ENCODE measurements at places on chromosomes 1 and 21.
A peak's percentile ranks its signal among the peaks of the same experiment; 100 is the strongest.

- DNase-seq, result no peak
These were observed 9.0 kb upstream of the RHBG start for GRCh38 chr1:156359973-156360372.

DNA sequence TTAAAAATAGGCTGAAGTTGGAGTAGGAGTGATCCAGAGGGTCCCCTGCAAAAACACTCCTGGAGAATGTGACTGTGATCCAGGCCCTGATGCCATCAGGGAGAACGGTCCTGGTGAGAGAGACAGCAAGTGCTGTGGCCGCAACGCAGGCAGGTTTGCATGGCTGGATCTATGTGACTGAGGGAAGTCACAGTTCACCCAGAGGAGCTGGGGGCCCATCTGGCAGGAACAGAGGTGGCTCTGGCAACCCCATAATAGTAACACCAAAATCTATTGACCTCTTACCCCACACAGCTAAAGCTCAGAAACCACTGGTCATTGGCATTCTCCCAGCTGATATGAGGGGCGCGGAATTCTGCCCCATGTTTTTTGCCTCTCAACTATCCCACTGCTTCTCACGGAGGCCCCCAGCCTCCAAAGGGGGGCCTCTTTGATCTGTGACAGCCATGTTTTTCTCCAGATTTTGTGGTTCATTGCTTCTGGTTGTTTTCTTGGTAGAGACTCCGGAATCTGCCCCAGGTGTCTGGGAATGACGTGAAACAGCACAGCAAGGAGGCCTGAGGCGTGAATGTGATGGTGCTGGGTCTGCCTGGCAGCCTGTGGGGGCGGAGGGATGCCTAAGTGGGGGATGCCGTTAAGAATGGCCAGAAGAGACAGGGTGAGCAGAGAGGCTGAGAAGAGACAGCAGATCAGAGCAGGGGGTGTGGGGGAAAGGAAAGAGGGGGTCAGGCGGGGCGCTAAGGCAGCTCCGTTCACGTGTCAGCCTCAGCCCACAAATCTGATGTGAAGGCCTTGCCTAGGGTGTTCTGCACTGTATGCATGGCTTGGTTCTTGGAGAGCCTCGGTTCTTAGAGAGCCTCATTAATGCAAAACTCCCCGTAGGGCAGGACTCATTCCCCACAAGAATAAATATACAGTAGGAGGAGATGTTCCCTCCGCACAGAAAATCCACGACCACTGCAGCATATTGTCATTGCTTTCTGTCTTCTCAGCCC, 23.5 kb downstream of the CASP9 start:
- DNase-seq, result no peak

DNA sequence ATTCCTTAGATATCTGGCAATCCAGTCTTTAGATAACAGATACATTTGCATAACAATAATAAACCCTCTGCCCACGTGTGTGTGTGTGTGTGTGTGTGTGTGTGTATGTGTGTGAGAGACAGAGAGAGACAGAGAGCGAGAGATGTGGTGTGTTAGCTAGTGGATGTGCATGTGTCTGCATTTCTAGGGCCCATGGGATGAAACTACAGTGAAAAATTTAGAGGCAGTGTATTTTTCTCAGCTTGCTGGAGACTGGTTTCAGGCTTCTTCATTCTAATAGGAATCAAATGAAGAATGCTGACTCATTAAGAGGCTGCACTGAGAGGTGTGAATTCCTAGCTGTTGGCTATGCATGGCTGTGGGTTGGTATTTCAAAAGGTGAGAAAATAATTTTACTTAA, 303.2 kb downstream of the LMX1A start:
- no peak for DNase-seq

GRCh38 chr21:28639737-28640136, 352.9 kb downstream of the LTN1 start:
- DNase-seq, result no peak

GRCh38 chr1:172414331-172414730, 6.2 kb upstream of the C1orf105 start:
- DNase-seq, result no peak

- peak; percentile 40 for DNase-seq
These were observed 4.1 kb downstream of the PTPRU start for GRCh38 chr1:29240400-29240837.

GRCh38 chr1:62198069-62198780, 3.6 kb downstream of the L1TD1 start:
- DNase-seq, result no peak

GRCh38 chr1:175277783-175278733, 85.5 kb upstream of the KIAA0040 start:
- DNase-seq, result peak; percentile 42

GRCh38 chr1:20100632-20101355, 18.5 kb downstream of the PLA2G2D start:
- DNase-seq, result peak; percentile 64

DNA sequence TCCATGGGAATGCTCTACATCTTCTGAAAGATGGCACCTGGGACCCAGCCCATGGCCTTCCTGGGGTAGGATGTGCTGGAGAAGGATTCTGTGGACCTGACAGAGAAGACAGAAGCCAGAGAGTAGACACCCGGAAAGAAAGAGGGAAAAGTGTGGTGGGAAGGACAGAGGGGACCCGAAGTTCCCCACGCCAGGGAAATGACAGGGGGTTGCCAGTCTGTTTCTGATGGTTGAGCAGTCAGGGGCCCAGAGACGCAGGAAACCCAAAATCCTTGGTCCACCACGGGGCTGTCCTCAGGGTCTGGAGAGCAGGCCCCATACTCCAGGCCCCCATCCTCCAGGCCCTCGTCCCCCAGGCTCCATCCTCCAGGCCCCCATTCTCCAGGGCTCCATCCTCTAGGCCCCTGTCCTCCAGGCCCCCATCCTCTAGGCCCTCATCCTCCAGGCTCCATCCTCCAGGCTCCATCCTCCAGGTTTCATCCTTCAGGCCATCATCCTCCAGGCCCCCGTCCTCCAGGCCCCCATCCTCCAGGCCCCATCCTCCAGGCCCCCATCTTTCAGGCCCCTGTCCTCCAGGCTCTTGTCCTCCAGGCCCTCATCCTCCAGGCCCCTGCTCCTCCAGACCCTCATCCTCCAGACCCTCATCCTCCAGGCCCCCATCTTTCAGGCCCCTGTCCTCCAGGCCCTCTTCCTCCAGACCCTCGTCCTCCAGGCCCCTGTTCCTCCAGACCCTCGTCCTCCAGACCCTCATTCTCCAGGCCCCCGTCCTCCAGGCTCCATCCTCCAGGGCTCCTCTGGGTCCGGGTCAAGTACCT, 1.0 kb upstream of the TFF2 start:
- no peak for DNase-seq

GRCh38 chr21:43015906-43016540, 41.7 kb downstream of the PKNOX1 start:
- DNase-seq, result no peak

DNA sequence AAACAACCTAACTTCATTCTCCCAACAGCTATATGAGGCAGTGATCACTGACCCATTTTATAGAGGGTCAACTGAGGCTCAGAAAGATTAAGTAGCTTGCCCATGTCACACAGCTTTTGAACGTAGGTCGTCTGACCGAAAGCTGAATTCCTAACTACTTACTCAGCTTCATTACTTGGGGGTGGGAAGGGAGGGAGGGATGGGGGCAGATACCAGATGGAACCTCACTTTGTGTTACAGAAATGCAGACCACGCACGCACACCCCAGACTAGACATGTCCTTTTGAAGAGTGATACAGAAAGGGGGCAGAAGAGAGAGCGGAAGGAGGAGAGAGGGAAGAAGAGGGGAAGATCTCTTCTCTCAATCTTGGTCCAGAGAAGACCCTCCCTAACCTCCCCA, 2.3 kb downstream of the ADGRB2 start:
- DNase-seq, result no peak

DNA sequence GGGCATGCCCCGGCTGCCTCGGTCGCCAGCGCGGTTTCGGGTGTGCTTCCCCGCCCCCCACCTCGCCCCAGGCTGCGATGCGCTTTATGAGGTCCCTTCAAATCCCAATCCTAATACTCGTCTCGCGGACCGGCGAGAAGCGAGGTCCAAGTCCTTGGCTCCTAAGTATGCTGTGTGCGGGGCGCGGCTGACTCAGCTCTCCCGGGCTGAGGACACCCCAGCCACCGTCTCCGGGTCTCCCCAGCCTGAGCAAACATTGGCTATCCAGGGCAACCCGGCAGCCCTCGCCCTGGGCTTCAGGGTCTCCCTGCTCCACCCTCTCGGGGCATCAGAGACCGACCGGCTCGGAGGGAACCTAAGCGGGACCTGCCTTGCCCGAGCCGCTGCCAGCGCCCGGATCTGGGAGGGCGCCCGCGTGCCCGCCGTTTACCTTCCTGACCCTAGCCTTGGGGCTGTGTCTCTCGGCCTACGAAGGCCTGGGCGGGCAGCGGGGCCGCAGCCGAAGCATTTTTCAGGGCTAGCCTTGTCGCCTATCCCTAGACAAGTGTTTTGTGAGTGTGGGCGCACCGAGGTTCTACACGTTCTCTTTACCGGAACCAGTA, 1.2 kb downstream of the ITPKB start:
- peak; percentile 53 for DNase-seq

DNA sequence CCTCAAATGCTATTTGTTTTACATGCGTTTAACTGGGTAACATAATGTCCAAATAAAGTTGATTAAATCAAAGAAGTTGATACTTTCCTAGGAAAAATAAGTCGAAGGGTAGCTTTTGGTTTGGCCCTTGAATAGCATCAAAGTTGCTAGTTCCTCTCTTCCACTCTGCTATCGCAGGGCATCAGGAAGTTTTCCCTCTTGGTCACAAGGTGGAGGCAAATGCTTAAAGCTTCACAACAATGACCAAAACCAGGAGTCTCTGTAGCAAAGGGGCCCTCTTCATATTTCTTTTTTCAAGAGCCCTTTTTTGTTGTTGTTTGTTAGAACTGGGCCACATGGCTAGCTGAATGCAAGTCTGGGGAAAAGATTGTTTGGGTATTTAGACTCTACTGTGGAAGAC, 668.4 kb downstream of the KCNT2 start:
- peak; percentile 26 for DNase-seq

DNA sequence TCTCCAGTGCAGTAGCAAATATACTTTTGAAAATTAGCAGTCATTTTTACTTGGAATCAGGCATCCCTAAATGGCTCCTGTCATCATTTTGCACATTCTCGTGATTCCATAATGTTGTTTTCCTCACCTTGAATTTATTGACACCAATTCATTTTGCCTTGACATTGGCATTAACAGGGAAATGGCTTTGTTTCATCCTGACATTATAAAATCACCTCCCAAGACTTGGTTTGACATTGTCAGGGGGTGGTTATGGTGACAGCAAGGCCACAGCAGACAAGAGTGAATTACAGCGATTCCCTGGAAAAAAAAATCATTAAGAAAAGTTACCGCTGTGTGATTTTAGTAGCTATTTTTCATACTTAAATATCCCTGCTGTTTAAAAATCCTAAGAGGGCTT, 327.0 kb downstream of the NTNG1 start:
- DNase-seq, result no peak

- no peak for DNase-seq
These were observed 97.3 kb downstream of the SLC35F3 start for GRCh38 chr1:234001817-234002216.

GRCh38 chr1:201192261-201192788, 1.7 kb downstream of the IGFN1 start:
- peak; percentile 47 for DNase-seq

- no peak for DNase-seq
These were observed 552.5 kb upstream of the ADAMTS5 start for GRCh38 chr21:27519361-27519760.

DNA sequence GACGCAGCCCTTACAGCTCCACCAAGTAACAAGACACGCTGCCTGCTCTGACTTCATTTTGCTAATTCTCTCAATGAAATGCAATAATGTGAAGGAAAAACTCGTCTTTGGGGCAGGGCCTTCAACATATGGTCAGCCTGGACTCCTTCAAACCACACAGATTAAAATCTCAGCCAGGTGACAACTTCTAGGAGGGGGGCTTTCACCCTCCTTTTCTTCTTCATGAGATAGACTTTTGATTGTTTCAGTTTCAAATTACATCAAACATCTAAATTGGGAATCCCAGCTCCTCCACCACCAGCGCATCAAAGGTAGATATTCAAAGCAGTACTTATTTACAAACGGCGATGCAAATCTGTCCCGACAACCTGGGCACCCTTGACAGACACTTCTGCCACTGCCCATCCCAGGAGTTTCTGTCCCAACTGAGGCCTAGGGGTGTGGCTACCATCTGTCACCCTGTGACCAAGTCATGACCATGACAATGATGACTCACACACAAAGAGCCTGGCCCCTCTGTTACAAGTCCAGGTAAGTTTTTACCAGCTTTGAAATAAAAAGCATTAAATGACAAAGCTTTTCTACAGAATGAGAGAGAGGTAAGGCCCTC, 29.7 kb downstream of the SSBP3 start:
- DNase-seq, result no peak

- DNase-seq, result no peak
These were observed 16.0 kb upstream of the ZSCAN20 start for GRCh38 chr1:33456502-33456886.

GRCh38 chr1:28213315-28213714, 19.5 kb downstream of the DNAJC8 start:
- no peak for DNase-seq

DNA sequence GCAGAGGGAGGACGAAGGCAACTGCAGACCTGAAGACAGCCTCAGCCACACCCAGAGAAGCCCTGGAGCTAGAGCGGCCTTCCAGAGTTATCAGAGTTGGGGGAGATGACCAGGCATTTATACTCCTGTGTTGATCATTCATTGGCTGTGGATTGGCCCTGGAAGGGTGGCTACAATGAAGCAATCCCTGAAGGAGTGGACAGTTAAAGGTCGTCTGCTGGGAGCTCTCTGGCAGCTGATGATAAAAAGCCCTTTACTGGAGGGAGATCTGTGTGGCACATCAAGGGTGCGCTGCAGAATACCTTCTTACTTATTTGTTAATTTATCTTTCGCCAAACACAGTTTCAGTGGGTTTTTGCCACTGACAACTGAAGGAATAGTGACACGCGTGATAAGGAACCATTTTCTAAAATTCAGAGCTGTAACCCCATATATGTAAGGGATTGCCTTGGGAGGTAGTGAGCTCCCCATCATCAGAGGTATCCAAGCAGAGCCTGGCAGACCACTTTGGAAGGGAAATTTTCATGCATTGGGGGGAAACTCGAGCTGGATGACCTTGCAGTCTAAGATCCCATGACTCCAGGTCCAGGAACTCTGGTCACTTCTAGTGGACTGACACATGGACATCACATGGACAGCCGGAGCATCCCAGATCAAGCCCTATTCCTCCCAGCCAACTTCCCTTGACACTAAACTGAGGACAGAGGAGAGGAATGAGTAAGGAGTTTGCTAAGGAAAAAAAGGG, 126.4 kb upstream of the GADD45A start:
- no peak for DNase-seq

DNA sequence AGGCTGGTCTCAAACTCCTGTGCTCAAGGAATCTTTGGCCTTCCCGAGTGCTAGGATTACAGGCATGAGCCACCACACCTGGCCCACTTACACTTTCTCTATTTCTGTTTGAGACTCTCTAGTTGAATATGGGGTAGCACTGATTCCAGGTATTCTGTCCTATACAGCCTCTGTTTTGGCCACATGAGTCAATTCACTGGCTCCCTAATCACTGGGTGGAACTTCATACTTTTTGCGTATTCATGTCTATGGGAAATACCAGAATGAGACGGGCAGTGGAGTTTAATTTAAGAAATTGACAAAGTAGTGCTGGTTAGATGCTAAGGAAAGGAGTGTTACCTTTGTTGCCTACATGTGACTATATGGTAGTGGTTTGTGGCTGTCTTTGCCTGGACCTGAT, 35.5 kb downstream of the MACF1 start:
- DNase-seq, result no peak
